ENCODE measurements at places on chromosomes 7 and 10.
A peak's percentile ranks its signal among the peaks of the same experiment; 100 is the strongest.

GRCh38 chr7:150974468-150975391, 3.4 kb downstream of the KCNH2 start:
- DNase-seq = peak; percentile 56

GRCh38 chr7:85664341-85664740, 477.5 kb upstream of the SEMA3D start:
- DNase-seq = no peak

DNA sequence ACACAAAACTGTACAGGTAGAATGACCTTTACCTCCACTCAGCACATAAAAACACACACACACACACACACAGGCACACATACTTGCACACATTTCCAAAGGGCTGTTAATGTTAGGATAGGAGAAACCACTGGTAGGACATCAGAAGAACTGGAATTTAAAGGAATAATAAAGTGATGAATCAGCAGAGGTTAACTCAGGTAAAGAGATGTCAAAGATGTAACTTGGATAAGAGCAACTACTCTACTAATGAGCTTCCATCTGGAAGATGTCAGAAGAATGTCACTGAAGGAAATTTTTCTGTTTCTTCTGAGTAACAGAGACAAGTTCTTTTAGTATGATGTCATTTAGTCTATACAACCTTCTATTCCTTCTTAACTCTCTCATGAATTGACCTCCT, 26.4 kb upstream of the GPR37 start:
- no peak for DNase-seq

DNA sequence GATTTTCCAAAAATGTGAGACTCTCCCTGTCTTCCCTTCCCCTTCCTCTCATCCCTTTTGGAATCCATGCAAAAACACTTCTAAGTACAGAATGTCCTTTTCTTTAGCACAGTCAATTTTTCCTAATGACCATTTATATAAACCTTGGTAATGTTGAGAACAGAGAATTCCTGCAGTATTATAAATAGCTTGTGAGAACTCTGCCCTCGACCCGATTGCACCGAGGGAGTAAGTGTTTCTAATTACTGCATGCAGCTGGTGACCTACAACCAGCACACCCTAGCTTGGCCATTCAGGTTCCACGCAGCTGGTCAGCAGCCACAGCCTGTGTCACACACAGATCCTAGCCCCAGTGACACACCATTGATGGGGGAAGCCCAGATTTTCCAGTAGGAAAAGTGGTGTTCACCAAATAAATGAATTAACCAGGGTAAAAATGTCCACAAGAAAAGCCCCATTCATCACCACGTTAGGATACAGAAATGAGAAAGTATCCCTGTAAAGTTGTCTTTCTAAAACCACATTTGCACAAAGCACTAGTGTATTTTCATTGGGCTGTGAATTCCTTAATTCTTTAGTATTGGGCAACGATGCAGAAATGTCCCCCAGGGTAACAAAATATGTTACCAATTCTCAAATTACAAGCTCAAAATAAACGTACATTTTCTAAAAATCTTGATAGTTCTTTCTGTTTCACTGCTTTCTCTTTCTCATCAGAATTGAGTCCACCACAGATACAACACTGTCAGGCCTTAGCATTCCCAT, 499.0 kb upstream of the KLF6 start:
- no peak for DNase-seq
